ENCODE measurements at places on chromosomes 3 and 15. TPM values are rescaled to one million over a fixed set of nuclear protein-coding genes. Genes with fewer than 3 reads are reported as not detected.

COL8A1 gene
- total RNA-seq: 1.3 TPM

OXTR gene
- total RNA-seq: 0.06 TPM

ISLR gene
- 1.5 TPM for total RNA-seq

CHRM5 gene
- not detected for total RNA-seq

IGSF11 gene
- not detected for total RNA-seq

TUSC7 gene
- not detected for total RNA-seq

GOLGA8S gene
- total RNA-seq: 0.37 TPM

Data from right lobe of liver (tissue), 6 donors.